NCI-H2081 (cell line): ENCODE measurements at places on chromosomes 12 and 14.
A peak's percentile ranks its signal among the peaks of the same experiment; 100 is the strongest.

- peak; percentile 91 for DNase-seq
Measured at GRCh38 chr12:102950950-102951619, 6.4 kb upstream of the ASCL1 start.

DNA sequence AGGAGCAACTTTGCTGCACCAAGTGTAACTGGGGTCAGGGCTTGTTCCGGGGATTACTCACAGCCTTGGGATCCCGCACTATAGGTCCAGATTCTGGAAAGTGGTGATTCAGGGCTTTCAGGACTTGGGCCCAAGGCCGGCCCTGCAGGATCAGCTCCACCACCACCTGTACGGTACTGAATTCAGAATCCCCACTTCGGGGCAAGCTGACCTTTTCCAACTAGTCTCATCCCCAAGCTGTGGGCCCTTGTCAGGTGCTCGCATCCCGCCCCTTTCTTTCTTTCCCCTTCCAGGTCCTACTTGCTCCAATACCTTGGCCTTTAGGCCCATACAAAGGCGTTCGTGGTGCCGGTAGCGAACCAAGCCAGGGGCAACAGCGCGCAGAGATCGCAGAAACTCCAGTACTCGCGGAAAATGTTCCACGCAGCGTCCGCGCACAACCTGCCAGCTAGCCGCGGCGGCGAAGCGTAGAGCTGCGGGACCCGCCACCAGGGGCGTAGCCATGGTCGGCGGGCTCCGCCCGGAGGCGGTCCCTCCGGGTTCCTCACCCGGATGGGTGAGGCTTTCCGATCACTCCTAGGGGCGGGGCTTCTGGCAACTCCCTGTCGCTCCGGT, 487 bp downstream of the TINF2 start:
- peak; percentile 92 for DNase-seq

- DNase-seq = peak; percentile 31
Measured at GRCh38 chr14:21070083-21070609, at the start of gene ARHGEF40. TSS of gene ARHGEF40 (plus strand) at chr14:21070304. CDS start at chr14:21070397, 93 bp downstream.

GRCh38 chr14:71130491-71131179, 223.4 kb downstream of the PCNX1 start:
- no peak for DNase-seq

DNA sequence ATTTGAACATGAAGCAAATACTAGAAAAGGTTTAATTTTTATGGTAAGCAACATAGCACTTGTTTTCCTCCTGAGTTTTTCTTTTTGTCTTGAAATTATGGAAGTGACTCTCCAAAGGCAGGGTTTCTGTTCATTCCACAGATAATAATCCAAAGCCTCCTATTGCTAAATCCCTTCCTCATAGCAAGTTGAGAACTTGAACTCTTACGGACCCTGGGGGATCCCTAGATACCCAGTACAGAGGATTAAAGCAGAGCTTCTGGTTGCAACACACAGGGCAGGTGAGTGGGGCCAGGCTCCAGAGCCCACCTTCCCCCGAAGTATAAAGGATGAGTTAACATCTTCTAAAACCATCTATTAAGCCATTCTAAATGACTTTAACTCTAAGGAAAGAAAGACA, 294.1 kb downstream of the RMST start:
- DNase-seq = no peak

DNA sequence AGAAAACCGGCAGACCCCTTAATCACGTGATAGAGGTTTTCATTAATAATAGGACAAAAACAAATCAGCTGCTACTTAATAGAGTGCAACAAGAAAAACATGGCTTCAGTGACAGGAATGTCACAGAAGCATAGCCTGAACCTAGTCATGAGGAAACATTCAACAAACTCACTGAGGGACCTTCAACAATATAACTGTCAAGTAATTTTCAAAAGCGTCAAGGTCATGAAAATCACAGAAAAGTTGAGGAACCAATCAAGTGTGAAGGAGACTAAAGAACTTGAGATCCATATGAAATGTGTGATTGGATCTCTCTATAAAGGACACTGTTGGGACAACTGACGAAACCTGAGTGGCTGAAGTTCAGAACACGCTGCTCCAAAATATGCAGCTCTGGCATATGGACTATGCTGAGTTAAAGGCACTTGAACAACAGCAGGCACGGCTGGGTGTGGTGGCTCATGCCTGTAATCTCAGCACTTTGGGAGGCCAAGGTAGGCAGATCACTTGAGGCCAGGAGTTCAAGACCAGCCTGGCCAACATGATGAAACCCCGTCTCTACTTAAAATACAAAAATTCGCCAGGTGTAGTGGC, 16.3 kb downstream of the NDUFA12 start:
- DNase-seq = no peak
